ENCODE measurements at places on chromosomes 3 and 15.

DNA sequence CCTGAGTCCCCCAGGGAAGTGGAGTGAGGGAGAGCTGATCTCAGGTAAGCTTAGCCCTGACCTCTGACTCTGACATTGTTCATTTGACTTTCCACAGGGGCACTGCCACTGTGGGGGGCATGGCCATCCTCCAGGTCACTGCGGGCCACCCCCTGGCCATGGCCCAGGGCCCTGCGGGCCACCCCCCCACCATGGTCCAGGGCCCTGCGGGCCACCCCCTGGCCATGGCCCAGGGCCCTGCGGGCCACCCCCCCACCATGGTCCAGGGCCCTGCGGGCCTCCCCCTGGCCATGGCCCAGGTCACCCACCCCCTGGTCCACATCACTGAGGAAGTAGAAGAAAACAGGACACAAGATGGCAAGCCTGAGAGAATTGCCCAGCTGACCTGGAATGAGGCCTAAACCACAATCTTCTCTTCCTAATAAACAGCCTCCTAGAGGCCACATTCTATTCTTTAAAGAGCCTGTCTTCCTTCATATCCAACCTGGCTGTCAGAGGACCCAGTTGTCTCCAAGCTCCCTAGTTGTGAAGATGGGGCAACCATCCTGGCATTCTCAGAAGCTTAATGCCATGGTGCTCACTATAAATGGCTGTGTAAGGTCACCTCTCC is 1.9 kb upstream of the DISP2 start:
- no peak for DNase-seq

DNA sequence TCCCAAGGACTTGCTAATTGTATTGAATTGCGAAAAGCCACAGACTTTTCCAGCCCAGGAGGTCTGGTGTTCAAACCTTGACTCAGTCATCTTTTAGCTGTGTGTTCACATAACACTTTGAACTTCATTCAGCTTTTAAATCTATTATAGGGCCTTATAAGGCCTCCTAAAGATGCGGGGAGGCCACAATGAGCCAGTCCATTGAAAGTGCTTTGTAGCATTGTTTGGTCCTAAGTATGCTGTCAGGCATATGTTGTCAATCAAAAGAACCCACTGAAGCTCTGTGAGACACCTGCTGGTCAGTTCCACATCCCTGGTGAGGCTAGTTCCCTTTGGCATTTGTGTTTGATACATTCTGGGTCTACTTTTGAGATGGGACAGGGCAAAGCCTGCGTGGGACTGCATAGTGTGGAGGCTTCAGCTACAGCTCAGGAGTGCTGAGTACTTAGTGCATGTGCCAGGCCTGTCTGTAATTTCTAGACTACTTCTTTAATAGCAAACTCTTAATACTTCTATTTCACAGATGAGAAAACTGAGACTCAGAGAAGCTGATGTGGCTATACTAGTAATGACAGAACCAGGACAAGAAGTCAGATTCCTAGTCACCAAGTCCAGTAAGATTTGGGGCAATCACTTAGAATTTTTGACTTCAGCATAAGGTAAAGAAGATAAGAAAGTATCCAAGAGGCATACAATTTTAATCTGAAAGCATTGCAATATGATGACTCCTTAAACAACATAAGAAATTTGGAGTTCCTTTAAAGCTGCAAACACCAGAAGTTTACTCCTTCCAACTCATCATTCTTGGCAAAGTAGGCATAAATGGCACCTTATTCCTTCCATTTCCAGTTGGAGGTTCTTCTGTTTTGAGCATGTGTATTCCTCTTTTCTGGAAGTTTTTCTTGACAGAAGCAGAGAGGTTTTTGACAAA is 213.0 kb downstream of the PDCD6IP start:
- DNase-seq = no peak

DNA sequence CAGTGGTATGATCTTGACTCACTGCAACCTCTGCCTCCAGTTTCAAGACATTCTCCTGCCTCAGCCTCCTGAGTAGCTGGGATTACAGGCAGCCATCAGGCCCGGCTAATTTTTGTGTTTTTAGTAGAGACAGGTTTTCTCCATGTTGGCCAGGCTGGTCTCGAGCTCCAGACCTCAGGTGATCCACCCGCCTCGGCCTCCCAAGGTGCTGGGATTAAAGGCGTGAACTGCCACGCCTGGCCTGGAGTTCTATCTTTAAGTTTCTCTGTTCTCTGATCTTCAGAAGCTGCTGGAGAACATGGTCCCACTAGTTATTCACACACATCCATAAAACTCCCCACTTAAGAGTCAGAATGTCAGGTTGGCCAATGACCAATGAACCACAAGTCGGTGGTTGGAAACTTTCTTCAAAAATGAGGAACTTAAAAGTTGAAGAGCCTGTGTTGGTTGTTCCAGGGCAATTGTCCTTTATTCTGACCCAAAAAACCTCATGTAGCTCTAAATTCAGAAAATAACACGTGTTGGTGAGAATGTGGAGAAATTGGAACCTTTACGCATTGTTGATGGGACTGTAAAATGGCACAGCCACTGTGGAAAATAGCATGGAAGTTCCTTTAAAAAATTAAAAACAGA is 55.9 kb upstream of the PIK3CB start:
- DNase-seq = no peak

DNA sequence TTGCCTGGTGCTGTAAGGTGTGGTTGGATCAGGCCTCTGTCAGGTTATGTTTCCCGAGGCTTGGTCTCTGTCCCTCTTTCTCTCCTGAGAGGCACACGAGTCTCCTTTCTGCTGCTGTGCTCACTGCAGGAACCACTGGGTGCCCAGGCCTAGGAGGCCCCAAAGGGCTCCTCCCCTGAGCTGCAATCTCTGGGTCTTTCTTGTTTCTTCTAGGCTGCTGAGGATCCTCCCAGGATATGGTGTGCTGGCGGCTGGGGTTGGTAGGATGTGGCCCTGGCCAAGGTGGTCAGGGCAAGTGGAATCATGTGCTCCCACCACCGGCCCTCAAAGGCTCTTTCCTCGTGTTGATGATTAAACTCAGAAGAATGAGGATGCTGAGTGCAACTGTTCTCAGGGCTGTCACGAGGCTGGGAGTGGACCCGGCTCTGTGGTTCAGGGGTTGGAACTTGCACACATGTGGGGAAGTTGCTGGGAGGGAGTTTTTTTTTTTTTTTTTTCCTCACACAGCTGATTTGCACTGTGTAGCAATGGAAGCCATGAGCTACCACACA is 43.6 kb upstream of the CTSH start:
- peak; percentile 97 for DNase-seq

GRCh38 chr3:110608566-110608965 is 463.1 kb upstream of the NECTIN3 start:
- DNase-seq = no peak
